Left renal pelvis (tissue), 4 donors: ENCODE measurements at places on chromosomes 3 and 15.

DNA sequence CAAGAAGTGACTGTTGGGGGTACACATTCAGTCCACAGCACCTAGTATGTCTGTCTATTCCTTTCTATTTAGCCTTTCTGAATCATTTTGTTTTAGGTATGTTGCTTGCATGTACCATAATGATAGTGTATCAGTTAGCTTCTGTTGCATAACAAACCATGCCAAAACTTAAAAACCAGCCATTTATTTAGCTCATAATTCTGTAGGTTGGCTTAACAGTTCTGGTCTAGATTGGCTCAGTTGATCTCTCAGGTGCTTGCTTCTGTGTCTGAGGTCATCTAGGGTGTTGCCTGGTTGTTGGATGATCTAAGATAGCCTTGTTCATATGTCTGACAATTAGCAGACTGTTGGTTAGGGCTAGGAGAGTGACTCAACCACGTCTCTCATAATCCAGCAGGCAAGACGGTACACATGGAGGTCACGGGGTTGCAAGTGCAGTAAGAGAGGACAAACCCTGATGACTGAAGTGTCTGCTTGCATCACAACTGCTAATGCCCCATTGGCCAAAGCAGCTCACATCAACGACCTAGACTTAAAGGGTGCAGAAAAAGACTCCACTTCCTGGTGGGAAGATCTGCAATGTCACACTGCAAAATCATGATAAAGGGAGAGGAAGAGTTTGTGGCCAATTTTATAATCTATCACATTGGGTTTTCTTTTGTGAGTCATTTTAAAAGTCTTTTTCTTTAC, 6.8 kb upstream of the PDCD6IP start:
- DNase-seq = no peak

- no peak for DNase-seq
These were observed 5.0 kb downstream of the C2CD4A start for GRCh38 chr15:62071711-62072308.

DNA sequence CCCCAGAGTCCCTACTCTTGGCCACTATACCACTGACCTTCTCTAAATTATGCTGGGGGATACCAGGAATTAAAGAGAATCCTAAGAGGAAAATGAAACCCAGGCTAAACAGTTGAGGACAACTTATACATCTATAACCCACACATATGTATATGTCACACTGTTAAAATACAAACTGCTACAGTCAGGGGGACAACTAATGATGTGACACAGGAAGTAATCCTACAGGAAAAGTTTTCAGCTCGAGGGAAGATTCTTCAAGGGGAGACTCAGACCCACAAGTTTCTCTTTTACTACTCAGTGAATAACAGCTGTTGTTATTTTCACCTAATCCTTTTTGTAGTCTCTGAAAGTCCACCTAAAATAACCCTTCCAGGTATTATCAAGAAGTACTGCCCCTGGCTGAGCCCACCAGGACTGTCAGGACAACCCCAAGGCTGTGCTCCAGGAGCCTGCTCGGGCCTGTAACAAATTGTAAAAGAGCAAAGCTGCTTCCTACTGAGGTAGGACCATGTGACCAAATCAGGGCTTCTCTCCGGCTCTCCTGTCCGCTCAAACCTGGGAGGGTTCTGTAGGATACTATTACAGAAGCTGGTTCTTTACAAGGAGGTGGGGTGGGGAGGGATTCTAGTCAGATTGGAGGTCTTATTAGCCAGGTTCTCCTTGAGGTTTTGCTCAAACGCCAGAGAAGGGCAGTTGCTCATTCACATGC, 91.6 kb downstream of the SRGAP3 start:
- no peak for DNase-seq

- DNase-seq = no peak
These were observed 180.6 kb downstream of the FMN1 start for GRCh38 chr15:33013827-33014445.

- DNase-seq = no peak
These were observed 5.2 kb upstream of the MANF start for GRCh38 chr3:51379746-51380455.

DNA sequence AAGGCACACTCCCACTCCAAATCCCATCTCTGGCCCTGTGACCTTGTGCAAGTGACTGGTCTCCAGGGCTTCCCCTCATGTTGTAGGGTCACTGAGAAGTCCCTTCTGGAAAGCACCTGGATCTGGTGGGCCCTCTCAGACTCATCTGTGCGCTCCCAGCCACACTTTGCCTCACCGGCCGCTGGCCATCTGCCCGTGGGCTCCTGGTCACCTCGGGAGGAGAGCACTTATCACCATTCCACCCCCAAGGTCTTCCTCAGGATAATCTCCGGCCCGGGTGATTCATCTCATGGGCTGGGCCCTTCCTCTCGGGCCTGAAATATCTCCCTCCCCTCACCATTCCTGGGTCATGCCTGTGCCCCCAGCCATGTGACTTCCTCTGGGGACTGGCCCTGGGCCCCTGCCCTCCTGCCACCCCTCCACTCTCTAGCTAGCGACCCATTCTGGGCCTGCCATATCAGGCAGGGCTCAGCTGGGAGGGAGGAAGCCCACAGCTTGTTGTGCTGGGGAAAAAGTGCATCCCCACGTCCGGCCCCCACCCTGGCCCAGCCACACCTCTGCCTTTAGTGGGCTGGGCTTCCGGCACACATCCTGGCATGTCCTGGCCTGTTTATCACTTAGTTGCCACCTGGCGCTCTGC, 10.6 kb upstream of the WNT7A start:
- DNase-seq = no peak

DNA sequence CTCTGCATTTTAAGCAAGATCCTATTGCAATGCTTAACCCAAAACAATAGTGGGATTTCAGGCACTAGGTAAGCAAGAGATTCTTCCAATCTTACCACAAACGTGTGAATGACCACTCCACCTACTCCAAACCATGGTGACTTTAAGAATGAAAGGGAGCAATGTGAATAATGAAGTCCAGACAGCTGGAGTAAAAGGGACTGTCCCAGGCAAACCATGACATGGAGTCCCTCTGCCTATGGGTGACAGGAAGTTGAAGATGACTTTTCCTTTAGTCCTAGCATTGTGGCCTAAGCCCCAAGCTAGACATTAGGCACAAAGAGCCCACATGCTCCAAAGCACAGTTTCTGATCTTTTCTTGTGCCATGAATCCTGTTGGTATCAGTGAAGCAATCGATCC, 179.0 kb downstream of the SHQ1 start:
- DNase-seq = no peak
